ENCODE measurements at places on chromosomes 2 and 18.

- DNase-seq, result no peak
Observed at GRCh38 chr2:206378835-206379234, 64.5 kb upstream of the ADAM23 start.

- no peak for DNase-seq
Observed at GRCh38 chr2:216585441-216585840, 47.8 kb upstream of the IGFBP2 start.

GRCh38 chr2:170737821-170738220 is 22.7 kb downstream of the SP5 start:
- DNase-seq, result no peak

GRCh38 chr2:64467096-64467843 is 13.3 kb downstream of the LGALSL start:
- DNase-seq, result no peak

GRCh38 chr2:85924522-85924921 is 35.7 kb upstream of the ST3GAL5 start:
- DNase-seq, result no peak

GRCh38 chr2:7552825-7553570 is 635.8 kb downstream of the RNF144A start:
- DNase-seq, result no peak

- DNase-seq, result no peak
Observed at GRCh38 chr2:72889991-72890390, 2.8 kb downstream of the SPR start.

DNA sequence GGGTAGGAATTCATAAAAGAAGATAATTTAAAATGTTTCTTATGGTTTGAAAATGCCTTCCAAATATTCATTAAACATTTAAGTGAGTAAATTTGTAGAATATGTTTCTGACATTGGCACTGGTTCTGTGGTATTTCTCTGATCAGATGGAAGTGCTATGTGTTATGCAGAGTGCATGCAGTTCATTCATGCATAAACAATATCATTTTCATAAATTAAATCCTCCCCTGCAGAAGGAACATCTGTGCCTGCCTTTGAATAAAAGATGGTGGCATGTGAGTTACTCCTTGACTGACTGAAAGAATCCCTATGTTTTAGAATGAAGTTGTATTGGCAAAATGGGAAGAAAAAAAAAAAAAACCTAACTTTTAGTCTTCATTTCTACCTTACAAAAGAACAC is 5.9 kb downstream of the NEUROD1 start:
- no peak for DNase-seq

GRCh38 chr2:188850786-188851185 is 123.4 kb upstream of the COL3A1 start:
- no peak for DNase-seq

- DNase-seq, result no peak
Observed at GRCh38 chr2:43605851-43606250, 10.0 kb upstream of the THADA start.

- DNase-seq, result no peak
Observed at GRCh38 chr2:190572246-190572645, 37.7 kb upstream of the NEMP2 start.

DNA sequence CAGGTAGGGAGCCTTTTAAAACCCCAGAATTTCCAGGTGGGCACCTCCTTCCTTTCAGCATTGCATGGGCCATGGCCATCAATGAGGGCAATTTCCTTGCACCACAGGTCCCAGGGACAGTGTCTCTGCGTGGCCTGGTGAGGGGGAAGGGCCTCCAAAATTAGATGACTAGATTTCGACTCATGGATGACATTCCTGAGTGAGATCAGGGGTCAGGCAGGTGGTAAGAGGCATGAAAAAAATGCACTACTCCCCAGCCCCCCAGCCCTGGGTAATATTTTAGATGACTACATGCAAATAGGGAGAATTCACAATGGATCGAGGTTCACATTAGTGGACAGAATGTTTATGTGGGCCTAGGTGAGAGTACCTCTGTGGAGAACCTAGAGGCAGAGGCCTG is 19.0 kb upstream of the IGFBP5 start:
- DNase-seq, result no peak

DNA sequence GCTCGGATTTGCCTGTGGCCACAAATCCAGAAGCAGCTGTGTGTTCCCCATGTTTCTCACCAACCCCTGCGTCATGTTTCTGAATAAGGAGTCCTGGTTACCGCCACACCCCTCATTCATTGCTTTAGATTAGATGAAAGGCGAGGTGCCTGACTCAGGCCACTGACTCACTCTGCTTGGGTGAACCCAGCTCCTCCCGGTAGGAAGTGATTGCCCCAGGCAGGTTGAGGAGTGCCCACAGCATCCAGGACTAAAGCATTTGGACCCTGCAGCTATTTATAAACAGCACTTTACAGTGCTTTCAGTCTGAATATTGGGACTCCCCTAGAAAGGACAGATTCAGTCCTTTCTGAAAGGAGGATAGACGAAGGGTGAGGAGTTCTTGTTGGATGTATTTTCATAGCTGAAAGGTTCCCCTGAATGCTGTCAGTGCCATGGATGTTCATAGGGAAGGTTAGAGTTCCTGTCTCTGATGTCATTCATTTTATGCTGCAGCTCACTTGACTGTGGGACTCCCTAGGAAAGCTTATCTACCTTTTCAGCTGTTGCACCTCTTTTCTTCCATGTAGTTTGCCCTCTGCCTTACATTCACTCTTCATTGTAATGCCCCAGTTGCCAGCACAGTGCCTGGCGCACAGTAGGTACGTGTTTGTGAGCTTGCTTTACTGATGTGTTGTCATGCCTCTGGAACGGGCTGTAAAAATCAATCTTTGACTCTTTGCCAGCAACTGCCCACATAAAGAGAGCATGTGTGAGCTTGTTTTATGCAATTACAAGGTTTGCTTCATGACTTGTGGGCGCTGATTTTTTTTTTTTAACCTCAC is 14.9 kb downstream of the ITGA6 start:
- no peak for DNase-seq

DNA sequence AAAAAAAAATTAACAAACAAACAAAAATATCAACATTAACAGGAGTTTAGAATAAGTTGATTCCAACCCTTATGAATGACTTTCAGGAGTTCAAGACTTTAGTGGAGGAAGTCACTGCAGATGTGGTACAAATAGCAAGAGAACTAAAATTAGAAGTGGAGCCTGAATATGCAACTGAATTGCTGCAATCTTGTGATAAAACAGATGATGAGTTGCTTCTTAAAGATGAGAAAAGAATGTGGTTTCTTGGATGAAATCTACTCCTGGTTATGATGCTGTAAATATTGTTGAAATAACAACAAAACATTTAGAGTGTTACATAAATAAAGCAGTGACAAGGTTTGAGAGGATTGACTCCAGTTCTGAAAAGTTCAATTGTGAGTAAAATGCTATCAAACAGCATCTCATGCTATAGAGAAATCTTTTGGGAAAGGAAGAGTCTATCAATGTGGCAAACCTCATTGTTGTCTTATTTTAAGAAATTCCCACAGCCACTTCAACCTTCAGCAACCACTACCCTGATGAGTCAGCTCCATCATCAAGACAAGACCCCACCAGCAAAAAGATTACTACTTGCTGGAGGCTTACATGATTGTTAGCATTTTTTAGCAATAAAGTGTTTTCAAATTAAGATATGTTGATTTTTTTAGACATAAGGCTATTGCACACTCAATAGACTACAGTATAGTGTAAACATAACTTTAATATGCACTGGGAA is 42.7 kb upstream of the TAF4B start:
- no peak for DNase-seq

- no peak for DNase-seq
Observed at GRCh38 chr2:186459009-186459408, 27.1 kb upstream of the ZC3H15 start.

DNA sequence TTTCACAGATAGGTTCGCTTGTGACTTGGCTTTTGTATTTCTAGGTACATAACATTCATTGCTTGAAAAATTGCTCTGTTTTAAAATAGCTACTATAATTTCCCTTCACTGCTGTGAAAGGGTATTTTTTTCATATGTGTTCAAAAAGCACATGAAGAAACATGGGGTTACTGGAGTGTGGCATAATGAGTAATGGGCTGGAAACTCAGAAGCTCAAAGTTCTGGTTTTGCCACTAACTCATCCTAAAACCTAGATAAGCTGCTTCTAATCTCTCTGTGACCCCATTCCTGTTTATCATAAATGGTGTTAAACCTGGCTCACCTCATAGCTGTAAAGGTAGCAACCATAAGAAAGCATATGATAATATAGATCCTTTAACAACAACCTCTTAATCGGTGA is 319.3 kb downstream of the PTPRM start:
- no peak for DNase-seq

DNA sequence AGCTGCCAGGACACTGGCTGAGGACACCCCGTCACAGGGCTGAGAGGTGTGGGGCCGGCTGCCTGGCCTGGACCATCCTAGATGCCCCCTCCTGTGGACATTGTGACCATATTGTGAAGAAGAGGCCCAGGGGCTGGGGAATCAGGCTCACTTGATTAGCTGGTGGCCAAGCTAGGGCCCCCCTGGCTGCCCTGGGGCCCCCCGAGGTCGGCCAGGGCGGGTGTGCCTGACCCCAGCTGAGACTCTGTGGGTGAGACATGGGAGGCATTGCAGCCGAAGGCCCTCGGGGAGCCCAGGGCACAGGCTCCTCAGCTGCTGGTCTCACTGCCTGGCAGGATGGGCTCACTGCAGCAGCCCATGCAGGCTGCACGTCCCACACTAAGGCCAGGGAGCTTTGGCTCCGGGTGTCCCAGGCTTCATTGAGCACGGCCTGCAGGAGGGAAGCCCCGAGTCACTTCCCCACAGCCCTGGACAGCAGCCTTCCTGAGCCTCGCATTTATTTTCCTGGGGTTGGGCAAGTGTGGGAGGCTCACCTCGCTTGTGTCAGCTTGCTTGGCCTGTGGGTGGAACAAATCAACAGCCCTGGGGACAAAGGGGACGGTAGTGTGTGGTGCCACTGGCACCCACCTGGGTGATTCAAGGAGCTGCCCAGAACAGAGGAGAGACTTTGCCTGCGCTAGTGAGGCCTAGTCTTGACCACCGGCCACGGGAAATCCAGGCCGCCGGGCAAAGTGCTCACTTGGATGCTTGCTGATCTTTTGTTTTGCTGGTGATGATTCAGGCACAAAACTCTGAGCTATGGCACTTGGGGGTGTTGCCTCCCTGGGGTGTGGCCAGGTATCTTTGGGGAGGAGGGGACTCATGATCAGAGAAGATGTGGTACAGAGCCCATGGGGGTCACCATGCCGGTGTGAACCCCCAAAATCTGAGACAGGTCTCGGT is 1.3 kb downstream of the GAL3ST2 start:
- DNase-seq, result no peak

- no peak for DNase-seq
Observed at GRCh38 chr2:1782514-1782913, 38.2 kb upstream of the PXDN start.

DNA sequence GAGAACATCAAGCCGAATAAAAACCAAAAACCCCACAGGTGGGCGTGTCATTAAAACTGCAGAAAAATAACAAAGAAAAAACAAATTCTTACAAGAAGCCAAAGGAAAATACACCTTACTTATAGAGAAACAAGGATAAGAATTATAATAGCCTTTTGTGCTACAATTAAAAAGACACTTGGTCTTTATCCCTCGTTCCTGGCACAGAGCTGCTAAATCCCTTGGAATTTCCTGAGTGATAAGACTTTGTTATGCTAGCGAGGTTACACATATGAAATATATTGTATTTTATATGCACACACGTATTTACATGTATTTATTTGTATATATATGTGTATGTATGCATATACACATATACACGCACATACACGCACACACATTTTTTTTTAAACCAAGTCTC is 325.3 kb upstream of the TFPI start:
- no peak for DNase-seq

DNA sequence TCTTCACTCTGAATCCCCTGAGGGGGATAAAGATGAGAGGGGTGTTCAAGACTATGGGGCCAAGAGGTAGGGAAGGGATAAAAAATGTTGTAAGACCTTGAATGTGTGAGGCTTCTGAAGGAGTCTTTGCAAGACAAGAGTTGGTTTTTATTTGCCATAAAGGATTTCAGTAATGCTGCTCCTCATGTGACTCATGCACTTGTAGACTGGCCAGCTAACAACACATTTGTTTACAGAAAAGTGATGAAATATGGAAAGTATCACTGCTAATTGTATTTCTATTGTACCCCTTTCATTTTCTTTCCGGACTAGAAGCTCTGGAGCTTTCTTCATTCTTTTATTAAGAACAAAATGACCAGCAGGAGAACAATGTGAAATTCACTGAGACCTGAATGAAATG is 782.1 kb downstream of the EPHA4 start:
- no peak for DNase-seq

DNA sequence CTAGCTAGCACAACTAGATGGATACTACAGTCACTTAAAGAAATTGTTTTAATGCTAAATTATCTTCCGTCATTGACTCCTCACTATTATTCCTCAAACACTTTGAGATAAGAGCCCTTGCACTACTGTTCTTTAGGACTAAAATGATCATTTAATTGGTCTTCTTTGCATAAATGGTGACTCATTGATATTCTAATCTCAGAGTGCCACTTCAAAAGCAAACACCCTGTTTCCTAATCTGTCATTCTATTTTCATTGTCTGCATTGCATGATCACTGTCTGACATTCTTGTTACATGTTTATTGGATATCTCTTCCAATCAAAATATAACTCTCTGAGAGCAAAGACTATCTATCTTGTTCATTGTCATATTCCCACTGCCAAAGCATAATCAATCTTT is 313.9 kb downstream of the EXOC6B start:
- DNase-seq, result no peak

Data from NCI-H1436 treated with DMSO at 0.1 percent for 48 hours (cell line).